Activated CD8-positive, alpha-beta memory T cell treated with anti-CD3 and anti-CD28 coated beads for 36 hours (primary cell): ENCODE measurements at places on chromosomes 11 and 22. TPM values are rescaled to one million over a fixed set of nuclear protein-coding genes. Genes with fewer than 3 reads are reported as not detected.

TMEM45B gene
- total RNA-seq: 0.31 TPM

CXCR5 gene
- 2.3 TPM for total RNA-seq

MMP10 gene
- total RNA-seq: not detected

PNPLA5 gene
- total RNA-seq: not detected

OR2AG1 gene
- not detected for total RNA-seq

FIBIN gene
- total RNA-seq: not detected

CRYBB3 gene
- 0.25 TPM for total RNA-seq

GUCY1A2 gene
- not detected for total RNA-seq

SYT8 gene
- total RNA-seq: not detected

SPDYC gene
- not detected for total RNA-seq

OTOG gene
- not detected for total RNA-seq

MRGPRX4 gene
- not detected for total RNA-seq
